ENCODE measurements at places on chromosomes 2 and 18. TPM values are rescaled to one million over a fixed set of nuclear protein-coding genes. Genes with fewer than 3 reads are reported as not detected.

MPP4 gene
- total RNA-seq: 6.8 TPM

TMEM87B gene
- total RNA-seq: 26.0 TPM

- DNase-seq: no peak
These were observed 4.4 kb downstream of the ANKRD12 start for GRCh38 chr18:9140984-9141383.

DNA sequence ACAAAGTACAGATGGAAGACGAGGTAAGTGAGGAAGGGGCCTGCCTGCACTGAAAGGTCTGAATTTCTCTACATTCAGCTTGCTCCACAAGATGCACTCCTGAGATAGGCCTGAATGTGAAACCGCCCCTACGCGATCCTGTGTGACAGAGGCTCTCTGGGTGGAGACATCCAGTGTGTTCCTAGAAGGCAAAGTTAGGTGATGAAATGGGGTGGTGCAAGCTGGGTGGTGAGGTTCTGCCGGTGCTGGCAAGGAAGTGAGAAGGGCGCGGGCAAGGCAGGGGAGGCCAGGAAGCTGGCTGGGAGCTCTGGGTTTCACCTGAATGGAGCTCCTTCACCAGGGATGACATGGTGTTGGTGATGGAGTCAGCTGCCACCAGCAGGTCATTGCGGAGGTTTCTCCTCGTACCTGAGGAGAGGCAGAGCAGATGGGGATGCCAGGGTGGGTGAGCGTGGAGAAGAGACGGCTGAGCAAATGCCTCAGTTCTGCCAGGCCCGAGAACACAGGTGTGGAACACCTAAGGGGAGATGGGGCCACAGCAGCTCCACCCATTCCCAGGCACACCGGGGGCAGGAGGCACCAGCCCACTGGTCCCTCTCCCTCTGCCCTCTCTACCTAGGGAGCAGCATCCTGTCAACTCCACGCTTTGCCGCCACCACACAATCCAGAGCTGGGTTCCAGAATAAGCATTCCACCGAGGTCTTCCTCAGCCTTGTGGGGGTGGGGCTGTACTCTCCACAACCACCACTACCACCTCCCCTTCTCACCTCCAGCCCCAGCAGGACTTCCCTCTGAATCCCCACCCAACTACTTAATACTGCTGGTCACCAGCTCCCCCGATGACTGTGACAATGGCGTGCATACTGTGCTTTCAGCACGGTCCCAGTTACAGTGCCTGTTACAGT lies 45.5 kb upstream of the DNMT3A start:
- no peak for DNase-seq

DNA sequence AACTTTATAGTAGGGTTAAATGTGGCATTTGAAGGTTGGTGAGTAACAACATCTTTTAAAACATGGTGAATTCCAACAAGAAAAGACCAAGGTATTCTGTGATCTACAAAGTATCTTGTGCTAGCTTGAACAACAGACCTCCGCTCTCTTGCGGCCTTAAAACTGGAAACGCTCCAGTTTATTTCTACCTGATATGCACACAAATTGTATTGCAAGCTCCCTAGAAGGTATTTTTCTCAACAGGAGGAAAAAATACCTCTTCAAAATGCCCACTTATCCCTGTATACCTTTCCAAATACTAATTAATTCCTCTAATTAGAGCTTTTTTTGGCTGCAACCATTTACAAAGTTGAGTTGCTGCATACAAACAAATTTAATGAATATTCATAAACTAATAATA lies 69.5 kb downstream of the KCNH7 start:
- DNase-seq: no peak

All from A172 (cell line).